NCI-H460 (cell line): ENCODE measurements at places on chromosomes 7 and 10.

DNA sequence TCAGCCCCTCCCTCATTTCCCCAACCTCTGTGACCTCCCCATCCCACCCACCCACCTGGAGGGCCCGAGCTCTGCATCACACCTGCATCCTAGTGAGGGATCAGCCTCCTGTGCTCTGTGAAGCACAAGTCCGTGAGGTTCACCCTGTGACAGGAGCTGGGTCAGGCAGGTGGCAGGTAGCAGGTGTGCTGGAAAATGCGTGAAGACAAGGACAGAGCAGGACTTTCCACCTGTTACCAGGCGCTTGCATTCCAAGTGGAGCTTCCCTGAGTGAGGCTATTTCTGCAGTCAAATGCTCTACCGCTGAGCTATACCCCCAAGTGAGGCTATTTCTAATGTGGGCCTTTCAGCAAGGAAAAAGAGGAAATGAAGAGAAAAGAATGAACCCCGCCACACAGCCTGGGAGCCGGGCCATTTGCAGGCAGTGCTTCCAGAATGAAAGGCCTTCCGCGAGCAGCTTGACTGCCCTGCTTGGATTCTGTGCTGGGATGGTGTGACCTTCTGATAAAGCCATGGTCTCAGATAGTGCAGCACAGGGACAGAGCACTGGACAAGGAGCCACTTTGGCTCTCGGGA, 13.3 kb upstream of the CPXM2 start:
- no peak for DNase-seq

GRCh38 chr10:72762042-72762441, 70.1 kb downstream of the MCU start:
- no peak for DNase-seq

DNA sequence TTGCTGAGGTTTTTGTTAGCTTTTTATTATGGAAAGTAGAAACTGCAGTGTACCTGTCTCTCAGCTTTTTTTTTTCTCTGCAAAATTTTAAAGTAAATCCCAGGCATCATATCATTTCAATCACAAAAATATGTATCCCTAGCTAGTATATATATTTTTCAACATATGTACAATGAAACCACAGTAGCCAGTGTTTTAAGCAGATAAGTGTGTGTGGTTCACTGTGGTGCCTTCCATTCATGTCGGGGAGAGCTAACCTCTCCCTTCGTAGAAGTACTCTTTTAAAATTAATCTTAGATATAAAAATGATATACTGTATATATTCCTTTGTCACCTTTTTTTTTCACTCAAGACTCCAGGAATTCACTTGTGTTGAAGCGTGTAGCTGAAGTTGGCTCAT, 22.7 kb downstream of the CUL1 start:
- DNase-seq, result no peak

- no peak for DNase-seq
These were observed 34.0 kb upstream of the PDGFA start for GRCh38 chr7:553636-554111.

- DNase-seq, result no peak
These were observed 145.5 kb downstream of the TRIL start for GRCh38 chr7:28812616-28813015.

- no peak for DNase-seq
These were observed 51.2 kb downstream of the SRPK2 start for GRCh38 chr7:105337529-105337928.

- DNase-seq, result no peak
These were observed 6.6 kb upstream of the AKR1B15 start for GRCh38 chr7:134542195-134542771.

- DNase-seq, result no peak
These were observed 167.2 kb upstream of the AKR1E2 start for GRCh38 chr10:4658777-4659176.

DNA sequence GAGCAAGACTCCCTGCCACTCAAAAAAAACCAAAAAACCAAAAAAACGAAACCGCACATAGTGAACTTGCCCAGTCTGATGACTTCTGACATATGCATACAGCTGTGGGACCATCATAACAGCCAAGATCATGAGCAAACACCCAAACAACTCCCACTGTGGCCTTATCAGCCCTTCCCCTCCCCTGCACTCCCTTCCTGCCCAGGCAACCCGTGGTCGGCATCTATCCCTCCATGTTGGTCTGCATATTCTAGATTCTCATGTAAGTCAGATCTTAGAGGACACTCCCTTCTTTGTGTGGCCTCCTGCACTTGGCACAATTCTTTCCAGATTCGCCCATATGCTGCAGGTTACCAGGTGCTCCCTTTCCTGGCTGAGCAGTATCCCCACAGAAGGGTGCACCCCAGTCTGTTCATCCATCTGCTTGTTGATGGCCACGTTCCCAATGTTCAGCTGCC, 72.8 kb downstream of the GNA12 start:
- DNase-seq, result no peak

GRCh38 chr7:89666136-89666835, 488.0 kb upstream of the STEAP1 start:
- no peak for DNase-seq

GRCh38 chr10:45417746-45418145, 43.7 kb downstream of the ALOX5 start:
- no peak for DNase-seq

- DNase-seq, result no peak
These were observed 2.5 kb downstream of the TNKS2 start for GRCh38 chr10:91800756-91801155.

DNA sequence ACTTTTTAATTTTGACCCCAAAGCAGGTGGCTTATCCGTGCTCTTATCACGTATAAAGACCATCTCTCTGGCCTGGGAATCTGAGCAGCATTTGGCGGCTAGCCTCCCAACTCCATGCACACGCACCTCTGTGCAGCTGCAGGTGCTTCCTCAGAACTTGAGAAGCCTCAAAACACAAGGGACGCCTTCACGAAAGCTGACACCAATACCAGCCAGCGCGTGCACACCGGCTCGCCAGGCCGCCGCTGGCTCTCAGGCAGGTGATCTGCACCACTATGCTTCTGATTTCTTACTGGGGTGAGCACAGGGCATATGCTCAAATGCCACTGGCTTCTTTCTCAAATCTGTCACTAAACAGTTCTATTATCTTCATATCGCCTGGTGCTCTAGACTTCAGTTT, 145.0 kb downstream of the PARD3 start:
- no peak for DNase-seq

DNA sequence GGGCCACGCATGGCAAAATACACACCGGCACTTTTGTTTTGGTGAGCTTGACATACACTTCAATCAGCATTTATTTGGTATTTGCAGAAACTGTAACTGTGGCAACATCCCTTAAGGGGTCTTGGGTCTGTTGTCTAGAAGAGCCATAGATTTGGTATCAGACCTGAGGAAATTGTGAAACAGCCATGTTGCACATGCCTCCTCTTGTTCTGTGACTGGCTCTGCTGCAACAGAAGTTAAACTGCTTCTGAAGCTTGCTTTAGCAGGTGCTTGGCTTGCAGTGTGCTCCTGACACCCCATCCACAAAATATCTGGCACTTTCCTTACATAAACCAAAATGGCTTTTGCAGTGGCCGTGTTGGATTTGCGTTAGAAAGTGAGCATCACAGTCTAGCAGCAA, 247.3 kb downstream of the GATA3 start:
- DNase-seq, result no peak

- no peak for DNase-seq
These were observed 113.7 kb downstream of the RGS10 start for GRCh38 chr10:119428789-119429188.

- DNase-seq, result no peak
These were observed 49.5 kb upstream of the ZNF746 start for GRCh38 chr7:149547126-149547525.

- no peak for DNase-seq
These were observed 17.9 kb upstream of the HMX3 start for GRCh38 chr10:123117644-123118417.

DNA sequence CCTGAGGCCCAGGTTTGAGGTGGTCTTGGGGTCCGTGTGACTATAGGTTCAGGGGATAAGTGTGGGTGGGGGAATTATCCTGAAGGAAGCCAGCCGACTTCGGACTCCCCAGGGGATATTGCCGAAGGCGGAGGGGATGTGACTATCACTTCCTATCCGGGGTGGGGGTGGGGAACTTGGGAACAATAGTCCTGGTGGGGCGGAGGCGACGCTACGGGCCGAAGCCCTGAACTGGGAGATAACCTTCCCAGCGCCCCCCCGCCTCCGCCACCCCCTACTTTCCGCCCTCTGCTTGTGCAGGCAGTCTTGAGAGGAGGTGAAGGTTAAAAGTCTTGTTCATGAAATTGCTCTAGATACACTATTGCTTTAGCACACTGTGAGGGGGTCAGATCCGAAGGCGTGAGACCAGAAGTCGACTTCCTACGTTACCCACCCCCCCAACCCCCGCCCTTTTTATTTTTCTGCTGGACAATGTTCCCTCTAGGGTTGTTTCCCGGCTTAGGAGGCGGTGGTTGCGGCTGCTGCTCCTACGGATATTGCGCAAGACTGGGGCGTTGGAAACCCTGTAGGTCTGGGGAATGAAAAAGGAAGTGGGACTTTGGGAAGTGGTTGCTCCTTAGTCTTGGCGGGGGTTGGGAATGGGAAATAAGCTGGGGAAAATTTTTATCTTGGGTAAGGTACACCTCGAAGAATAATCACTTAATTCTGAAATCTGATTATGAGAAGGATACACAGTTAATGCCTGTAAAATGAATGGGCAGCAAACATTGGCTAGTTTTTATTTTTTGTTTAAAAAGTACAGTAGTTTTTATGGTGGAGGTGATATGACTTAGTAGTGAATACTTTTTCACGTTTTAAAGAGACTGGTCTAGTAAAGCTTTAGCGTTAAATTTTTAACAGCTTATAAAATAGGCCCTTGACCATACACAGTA, 1.5 kb downstream of the PTPN12 start:
- peak; percentile 96 for DNase-seq

GRCh38 chr7:38584443-38585210, 46.5 kb downstream of the AMPH start:
- no peak for DNase-seq

- DNase-seq, result no peak
These were observed 43.1 kb downstream of the CDH23 start for GRCh38 chr10:71439670-71440425.

GRCh38 chr7:30474893-30475292, 3.7 kb downstream of the NOD1 start:
- no peak for DNase-seq

- DNase-seq, result no peak
These were observed 89.3 kb upstream of the MACROH2A2 start for GRCh38 chr10:69963178-69963834.
